Stimulated activated naive CD8-positive, alpha-beta T cell treated with anti-CD3 and anti-CD28 coated beads, Interleukin-15, amount 100 ng/mL, for 72 hours (primary cell): ENCODE measurements at places on chromosomes 5 and 9.

GRCh38 chr5:146952168-146952567, 73.6 kb upstream of the PPP2R2B start:
- no peak for DNase-seq

- DNase-seq, result no peak
These were observed 237.1 kb upstream of the NMUR2 start for GRCh38 chr5:152641970-152642805.

DNA sequence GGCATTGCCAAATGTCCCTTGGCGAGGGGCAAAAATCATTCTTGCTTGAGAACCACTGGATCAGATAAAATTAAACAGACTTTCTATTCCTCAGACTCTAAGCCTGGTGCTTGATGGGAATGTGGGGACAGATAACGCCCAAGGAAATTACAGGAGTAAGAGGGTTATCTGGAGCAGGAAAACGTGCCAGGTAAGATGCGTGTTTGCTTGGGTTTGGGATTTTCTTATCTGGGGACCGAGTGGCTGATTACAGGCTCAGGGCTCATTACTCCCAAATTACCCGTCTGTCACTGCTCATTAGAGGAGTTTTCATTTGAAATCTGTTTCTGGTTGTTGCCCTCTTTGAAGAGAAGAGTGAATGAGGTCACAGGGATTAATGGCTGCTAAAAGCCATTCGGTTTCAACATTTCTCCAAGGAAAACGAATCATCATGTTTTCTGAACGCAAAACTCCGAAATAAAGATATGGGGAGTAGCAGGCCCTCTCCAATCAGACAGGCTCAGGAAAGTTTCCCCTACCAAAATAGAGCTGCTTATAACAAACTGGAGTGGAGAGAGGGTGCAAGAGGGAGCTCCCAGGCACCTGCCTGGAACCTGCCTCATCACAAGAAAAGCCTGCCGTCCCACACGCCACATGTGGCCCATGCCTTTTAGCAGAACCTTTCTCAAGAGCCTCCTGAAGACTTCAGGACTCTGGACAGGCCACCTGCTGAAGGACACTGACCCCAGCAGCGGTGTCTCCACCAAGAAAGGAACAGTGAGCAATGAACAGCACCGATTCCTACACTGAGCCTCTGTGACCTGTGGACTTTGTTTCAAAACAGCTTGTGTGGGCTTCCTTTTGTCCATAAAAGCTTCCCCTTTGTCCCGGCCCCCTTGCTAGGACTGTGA, 136.4 kb downstream of the ICE1 start:
- no peak for DNase-seq

- no peak for DNase-seq
These were observed 1.0 kb downstream of the CSNK1A1 start for GRCh38 chr5:149550268-149550583.

GRCh38 chr9:126722922-126723806, 81.7 kb upstream of the ZBTB43 start:
- peak; percentile 75 for DNase-seq

GRCh38 chr9:108776920-108777639, 78.7 kb downstream of the ACTL7B start:
- DNase-seq, result no peak

- peak; percentile 20 for DNase-seq
These were observed 36.4 kb downstream of the GGTA1 start for GRCh38 chr9:121463026-121463807.

DNA sequence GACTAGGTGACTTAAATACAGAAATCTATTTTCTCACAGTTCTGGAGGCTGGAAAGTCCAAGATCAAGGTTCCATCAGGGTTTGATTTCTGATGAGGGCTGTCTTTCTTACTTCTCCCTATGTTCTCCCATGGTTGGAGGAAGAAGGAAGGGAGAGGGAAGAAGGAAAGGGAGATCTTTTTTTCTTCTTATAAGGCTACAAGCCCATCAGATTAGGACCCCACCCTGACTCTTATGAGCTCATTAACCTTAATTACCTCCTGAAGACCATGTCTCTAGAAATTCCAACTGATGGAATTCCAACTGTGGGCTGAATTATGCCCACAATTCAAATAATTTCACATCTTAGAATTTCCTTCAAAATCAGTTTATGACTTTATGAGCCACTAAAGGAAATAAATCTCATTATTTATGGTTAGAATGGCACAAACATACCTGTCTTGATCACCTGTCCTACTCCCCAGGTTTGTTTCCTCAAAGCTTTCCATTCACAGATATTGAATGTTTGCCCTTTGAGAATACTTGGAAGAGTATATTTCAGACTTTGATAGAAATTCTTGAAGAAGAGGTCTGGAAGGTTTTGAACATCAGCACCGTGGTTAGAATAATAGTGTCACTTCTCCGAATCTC, 7.6 kb downstream of the PPWD1 start:
- DNase-seq, result no peak

GRCh38 chr5:161697001-161697400, 11.5 kb downstream of the GABRA6 start:
- DNase-seq, result no peak

DNA sequence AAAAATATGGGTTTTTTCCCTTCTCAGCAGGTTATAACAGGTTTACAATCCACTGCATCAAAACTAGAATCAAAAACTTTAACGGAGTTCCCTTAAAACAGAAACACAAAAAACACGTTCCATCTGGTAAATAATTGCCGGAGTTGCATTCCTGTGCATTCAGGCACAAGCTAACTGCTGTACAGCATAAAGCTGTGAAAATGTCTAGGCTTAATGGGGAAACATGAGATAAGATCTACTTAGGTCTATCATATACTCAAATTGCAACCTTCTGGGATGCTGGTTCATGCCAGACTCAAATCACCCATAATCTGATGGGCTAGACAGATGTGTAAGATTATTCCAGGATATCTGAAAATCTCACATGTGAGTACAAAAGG, 265.3 kb downstream of the DOCK8 start:
- no peak for DNase-seq

DNA sequence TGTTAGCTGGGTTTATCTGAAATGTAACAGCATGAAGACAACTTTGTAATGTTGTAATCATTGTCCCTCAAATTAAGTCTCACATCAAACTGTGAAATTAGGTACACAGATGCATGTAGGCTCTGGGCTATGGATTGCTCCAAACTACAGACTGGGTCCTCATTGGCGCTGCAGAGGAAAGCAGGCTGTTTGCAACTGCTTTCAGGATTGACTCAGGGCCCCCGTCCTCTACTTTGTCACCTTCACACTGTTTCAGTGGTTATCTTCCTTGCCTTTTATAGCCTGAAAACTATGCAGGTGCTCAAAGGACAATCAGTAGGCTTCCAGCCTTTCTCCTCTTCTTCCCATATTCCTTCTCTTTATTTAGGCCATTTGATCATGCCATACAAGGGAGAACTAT, 18.0 kb downstream of the GRAMD2B start:
- DNase-seq, result no peak

GRCh38 chr5:26645659-26646058, 392.7 kb downstream of the CDH9 start:
- no peak for DNase-seq

GRCh38 chr5:3740546-3741373, 145.1 kb downstream of the IRX1 start:
- DNase-seq, result no peak

DNA sequence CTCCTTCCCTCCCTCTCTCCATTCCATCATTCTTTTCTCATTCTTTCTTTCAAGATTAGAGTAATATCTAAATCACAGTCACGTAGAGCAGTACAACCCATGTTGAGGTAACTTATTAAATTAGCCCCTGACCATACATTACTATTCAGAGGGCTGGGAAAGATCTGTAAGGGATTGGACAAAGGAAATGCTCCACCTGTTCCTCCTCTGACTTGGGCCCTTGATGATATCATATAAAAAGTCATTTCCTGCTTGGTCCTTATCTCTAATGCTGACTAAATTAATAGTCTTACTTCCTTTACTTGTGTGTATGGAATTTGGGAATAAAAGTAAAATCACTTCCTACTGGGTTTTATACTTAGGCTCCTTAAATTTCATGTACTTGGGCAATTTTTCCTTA, 40.8 kb downstream of the SNX18 start:
- no peak for DNase-seq

GRCh38 chr9:86529496-86530275, 175.5 kb upstream of the TUT7 start:
- no peak for DNase-seq

GRCh38 chr5:72121052-72121779, 13.9 kb downstream of the MAP1B start:
- DNase-seq, result no peak

- no peak for DNase-seq
These were observed 302.4 kb upstream of the ZNF462 start for GRCh38 chr9:106560540-106560939.

- DNase-seq, result no peak
These were observed 120.8 kb upstream of the SLC27A6 start for GRCh38 chr5:128844354-128844923.

GRCh38 chr5:91699429-91699828, 316.3 kb upstream of the ARRDC3 start:
- DNase-seq, result no peak

- no peak for DNase-seq
These were observed 11.0 kb downstream of the NAIF1 start for GRCh38 chr9:128056086-128056485.

- no peak for DNase-seq
These were observed 236.0 kb upstream of the IRX1 start for GRCh38 chr5:3359642-3360041.

GRCh38 chr9:110443866-110444220, 106.2 kb upstream of the TXNDC8 start:
- DNase-seq, result no peak

DNA sequence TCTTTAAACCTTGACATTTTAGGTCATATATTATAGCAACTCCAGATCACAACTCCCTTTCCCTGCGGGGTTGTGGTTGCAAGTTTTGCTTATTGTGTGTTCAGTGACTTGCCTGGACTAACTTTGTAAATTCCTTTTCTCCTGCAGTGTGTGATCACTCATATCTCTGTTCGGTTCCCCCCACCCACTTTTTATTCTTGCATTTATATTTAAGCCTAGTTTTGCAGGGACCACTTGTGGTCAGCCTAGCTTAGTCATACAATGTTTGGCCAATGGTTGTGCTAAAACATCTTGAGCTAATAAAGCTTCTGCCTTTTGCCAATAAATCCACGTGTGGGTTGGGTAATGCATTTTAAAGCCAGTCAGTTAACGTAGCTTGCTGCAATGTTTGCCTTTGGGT, 146.5 kb upstream of the IRX4 start:
- DNase-seq, result no peak

DNA sequence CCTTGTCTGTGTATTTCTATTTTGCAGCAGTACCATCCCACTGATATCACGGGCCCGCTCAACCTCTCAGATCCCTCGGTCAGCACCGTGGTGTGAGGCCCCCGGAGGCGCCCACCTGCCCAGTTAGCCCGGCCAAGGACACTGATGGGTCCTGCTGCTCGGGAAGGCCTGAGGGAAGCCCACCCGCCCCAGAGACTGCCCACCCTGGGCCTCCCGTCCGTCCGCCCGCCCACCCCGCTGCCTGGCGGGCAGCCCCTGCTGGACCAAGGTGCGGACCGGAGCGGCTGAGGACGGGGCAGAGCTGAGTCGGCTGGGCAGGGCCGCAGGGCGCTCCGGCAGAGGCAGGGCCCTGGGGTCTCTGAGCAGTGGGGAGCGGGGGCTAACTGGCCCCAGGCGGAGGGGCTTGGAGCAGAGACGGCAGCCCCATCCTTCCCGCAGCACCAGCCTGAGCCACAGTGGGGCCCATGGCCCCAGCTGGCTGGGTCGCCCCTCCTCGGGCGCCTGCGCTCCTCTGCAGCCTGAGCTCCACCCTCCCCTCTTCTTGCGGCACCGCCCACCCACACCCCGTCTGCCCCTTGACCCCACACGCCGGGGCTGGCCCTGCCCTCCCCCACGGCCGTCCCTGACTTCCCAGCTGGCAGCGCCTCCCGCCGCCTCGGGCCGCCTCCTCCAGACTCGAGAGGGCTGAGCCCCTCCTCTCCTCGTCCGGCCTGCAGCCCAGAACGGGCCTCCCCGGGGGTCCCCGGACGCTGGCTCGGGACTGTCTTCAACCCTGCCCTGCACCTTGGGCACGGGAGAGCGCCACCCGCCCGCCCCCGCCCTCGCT, 1.9 kb downstream of the LRRC26 start:
- no peak for DNase-seq

- DNase-seq, result no peak
These were observed 20.3 kb upstream of the FLT4 start for GRCh38 chr5:180669661-180670060.
